ENCODE measurements at places on chromosomes 16 and 17. TPM values are rescaled to one million over a fixed set of nuclear protein-coding genes. Genes with fewer than 3 reads are reported as not detected.

Gene SYT17
- total RNA-seq, result 13.3 TPM

Gene ATP2C2
- 0.28 TPM for total RNA-seq

Gene KCNJ2
- total RNA-seq, result 0.08 TPM

Gene EVI2A
- total RNA-seq, result not detected

Gene SOX9
- 13.7 TPM for total RNA-seq

Gene CEP295NL
- total RNA-seq, result 0.39 TPM

Gene MPP3
- 18.7 TPM for total RNA-seq

Gene MAF
- 0.48 TPM for total RNA-seq

Gene HBA2
- total RNA-seq, result 0.40 TPM

Measured in A549 treated with CpdA at 1 μM for 4 hours (cell line).